GM12864 (cell line): ENCODE measurements at places on chromosomes 5 and 9.

- no peak for DNase-seq
These were observed 1854.6 kb upstream of the WWC1 start for GRCh38 chr5:166436872-166437271.

- no peak for DNase-seq
These were observed 9.0 kb downstream of the TTLL11 start for GRCh38 chr9:122084026-122084675.

- no peak for DNase-seq
These were observed 294.2 kb upstream of the GRIN3A start for GRCh38 chr9:102032614-102033013.

GRCh38 chr9:88143179-88143578 lies 4.9 kb upstream of the SPATA31C2 start:
- no peak for DNase-seq

GRCh38 chr9:73871636-73872035 lies 625.5 kb upstream of the RORB start:
- no peak for DNase-seq

DNA sequence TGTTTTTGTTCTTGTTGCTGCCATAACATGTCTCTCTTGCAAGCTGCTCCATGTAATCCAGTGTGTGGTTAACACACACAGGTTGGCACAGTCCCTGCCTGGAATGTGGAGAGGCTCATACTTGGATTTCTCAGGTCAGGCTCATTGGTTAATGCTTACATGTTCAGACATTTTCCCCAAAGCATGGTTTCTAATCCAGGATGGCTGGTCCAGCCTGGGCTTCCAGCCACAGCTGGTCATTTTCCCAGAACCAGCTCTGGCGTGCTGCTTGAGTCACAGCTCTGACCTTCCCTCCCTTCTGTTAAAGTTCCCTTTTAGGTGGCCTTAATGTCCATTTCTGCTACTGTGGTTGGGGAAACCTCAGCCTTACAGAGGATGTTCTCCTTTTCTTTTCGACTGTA lies 294.3 kb downstream of the TAF11L14 start:
- DNase-seq, result no peak

DNA sequence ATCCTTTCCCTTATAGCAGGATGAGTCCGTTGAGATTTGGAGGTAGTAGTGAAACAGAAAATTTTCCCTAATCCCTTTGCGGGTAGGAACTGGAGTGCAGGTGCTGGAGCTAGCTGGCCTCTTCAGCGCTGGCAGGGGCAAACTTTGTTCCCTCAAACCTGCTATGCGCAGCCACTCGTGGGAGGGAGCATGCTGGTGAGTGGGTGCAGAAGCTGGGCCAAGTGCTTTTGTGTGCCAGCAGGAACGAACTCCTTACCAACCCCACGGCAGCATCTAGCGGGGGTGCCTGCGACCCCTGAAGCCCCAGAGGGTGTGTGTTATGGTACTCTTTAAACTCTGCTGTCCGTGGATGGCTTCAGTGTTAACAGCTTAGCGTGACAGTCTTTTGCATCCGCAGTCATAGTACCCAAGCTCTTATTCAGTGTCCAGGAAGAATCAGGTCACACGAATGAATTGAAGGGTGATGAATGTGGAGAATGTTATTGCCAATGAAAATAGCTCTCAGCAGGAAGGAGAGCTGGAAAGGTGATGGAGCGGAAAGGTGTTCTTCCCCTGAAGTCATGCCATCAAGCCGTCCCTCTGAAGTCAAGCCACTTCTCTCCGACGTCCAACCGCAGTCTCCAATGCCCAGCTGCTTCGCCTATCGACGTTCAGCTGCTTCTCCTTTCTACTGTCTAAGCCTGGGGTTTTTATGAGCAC lies 1445.1 kb upstream of the CDH9 start:
- no peak for DNase-seq

DNA sequence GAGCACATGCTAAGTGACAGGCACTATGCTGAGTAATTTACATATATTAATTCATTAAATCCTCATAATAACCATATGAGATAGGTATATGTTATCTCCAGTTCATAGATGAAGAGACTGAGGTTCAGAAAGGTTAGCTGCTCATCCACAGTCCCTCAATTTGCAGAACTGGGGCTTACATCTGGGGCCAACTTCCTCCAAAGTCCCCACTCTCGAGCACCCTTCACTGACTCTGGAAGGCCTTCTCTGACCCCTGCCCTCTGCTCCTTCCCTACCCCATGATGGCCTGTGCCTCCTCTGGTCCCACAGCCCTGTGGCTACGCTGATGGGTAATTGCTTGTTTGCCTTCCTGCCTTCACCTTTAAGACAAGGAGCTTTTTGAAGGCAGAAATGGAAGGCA lies 71.6 kb downstream of the C5orf15 start:
- DNase-seq, result no peak

GRCh38 chr9:2234371-2234893 lies 219.3 kb downstream of the SMARCA2 start:
- DNase-seq, result no peak

DNA sequence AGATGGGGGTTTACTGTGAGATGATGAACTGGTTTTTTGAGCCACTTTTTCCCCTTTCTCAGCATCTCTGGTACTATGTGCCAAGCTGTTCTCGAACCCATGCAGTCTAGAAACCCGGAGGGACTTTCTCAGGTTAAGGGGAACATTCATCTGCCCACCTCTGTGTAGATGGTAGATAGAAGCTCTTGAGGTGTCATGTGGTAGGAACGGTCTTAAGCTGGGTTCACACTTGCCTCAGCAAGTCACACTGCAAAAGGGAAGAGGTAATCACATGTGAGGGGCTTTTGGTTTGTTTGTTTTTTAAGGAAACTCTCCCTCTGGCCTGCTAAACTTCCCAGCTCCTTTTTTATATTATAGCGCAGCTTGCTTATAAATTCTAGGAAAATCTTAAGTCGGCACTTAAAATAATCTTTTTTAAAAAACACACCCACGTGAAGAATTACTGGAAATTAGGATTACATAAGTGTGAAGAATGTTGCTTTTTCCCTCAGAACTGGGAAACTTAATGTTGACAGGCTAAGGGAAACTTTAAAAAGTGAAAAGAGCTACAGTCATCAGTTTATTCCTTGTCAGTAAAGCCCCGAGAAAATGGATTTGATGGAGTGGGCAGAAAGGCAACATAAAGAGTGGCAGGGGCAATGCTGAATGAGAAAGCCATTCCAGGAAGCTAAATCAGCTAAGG lies 430.3 kb downstream of the ARHGEF28 start:
- DNase-seq, result no peak
